ENCODE measurements at places on chromosomes 16 and 17.

DNA sequence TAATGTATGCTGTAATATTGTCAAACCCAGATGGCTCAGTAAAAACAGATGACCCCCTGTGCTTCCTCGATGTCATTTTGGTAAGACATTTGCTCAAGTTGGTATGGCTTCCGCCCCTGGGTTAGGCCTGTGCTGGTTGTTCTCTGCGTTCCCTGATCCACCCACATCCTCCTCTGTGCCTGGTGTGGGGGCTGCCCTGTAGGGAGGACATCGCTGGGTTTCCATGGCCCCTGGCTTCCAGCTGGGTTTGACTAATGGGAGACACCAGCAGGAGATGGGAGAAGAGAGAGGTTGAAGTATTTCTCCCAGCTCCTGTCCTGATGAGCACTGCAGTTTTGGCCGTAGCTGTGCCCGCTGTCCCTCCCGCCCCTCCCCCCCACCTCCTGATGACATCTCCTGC, 4.4 kb upstream of the MFAP4 start:
- DNase-seq = no peak

GRCh38 chr17:75191584-75191983, 8.8 kb upstream of the SUMO2 start:
- DNase-seq = no peak

GRCh38 chr17:9427465-9428315, 147.9 kb downstream of the STX8 start:
- no peak for DNase-seq

DNA sequence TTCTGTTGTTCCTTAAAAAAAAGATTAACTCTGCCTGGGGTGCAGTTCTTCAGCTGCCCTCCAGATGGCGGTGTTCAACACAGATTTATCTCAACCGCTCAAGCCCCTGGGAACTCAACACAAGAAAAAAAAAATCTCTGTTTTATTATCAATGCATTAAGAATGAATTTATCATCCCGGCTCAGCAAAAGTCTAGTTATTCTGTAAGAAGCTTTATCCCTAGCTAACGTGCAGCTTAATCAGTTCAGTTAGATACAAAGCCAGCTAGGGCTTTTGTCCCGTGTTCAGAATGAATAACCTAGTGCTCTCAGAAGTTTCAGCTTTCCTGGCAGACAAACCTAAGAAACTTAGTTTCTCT, 475.9 kb upstream of the CCL2 start:
- DNase-seq = peak; percentile 25

- no peak for DNase-seq
Observed at GRCh38 chr16:25867041-25867440, 175.3 kb downstream of the HS3ST4 start.

DNA sequence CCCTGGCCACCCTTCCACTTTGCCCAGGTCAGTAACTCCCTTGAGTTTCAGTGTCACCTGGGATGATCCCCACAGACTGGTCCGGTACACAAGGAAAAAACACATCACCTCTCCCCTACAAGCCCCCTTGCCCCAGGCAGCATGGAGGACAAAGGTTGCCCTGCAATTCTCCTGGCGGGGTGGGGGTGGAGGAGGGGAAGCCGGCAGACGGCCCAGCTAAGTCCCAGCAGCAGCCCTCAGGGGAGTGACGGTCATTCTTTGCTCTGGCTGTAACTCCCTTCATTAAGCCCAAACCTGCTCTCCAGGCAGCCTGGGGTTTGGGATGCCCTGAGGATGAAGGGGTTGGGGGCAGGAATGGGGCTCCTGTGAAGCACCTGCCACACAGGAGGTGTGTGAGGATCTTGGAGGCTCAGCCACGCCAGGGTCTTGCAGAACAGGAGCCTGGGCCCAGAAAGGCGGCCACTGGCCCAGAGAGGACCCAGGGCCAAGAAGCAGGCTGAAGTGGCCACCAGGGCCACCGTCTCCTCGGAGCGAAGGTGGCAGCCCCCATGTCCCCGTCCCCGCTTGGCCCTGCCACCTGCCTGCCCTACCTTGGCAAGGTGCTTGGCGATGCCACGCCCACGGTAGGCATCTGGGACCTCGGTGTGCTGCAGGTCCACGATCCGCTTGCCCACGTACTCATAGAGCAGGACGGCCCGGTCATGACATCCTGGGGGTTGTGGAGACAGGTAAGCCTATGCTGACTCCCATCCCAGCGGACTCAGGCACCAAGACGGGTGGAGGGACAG, 9.5 kb downstream of the NATD1 start:
- DNase-seq = no peak

DNA sequence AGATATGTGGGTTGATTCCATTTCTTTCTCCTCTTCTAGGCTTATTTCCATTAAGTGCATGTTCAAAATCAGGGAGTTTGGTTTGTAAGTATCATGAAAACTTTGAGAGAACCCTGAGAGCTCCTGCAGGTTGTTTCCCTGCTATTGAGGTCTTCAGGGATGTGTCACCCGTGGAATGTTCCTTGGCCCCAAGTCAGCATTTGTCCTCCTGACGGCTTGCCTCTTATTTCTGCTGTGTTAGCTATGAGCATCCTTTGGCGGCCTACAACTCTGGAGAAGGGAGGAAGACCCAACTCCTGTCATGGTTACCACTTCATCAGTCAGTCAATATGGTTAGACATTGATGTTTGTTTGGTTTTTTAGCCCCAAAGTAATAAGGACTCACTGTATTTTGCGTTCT, 180.8 kb downstream of the FTO start:
- DNase-seq = no peak

GRCh38 chr16:57786632-57787518, 15.4 kb downstream of the KIFC3 start:
- DNase-seq = no peak

- no peak for DNase-seq
Observed at GRCh38 chr16:78175287-78175686, 75.8 kb downstream of the WWOX start.

GRCh38 chr16:77386831-77387814, 47.7 kb downstream of the ADAMTS18 start:
- no peak for DNase-seq

DNA sequence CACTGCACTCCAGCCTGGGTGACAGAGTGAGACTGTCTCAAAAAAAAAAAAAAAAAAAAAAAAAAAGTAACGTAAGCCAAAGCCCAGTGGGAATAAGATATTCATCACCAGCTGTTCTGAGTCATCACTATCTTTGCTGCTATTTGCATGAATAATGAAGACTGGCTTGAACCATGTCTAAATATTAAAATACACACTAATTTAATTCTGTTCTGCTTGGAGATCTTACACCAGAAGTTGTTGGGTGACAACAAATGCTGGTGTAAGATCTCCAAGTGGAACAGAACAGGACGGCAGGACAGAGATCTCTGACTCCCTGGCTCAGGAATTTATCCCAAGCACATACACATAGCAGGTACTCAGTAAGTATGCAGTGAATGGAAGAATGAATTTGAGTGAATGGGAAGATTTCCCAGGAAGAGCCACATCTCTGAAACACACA, 19.6 kb downstream of the DNAH17 start:
- DNase-seq = no peak

GRCh38 chr17:29133121-29133713, 47.0 kb downstream of the MYO18A start:
- no peak for DNase-seq

GRCh38 chr16:74747-75334, 2.4 kb upstream of the RHBDF1 start:
- no peak for DNase-seq

DNA sequence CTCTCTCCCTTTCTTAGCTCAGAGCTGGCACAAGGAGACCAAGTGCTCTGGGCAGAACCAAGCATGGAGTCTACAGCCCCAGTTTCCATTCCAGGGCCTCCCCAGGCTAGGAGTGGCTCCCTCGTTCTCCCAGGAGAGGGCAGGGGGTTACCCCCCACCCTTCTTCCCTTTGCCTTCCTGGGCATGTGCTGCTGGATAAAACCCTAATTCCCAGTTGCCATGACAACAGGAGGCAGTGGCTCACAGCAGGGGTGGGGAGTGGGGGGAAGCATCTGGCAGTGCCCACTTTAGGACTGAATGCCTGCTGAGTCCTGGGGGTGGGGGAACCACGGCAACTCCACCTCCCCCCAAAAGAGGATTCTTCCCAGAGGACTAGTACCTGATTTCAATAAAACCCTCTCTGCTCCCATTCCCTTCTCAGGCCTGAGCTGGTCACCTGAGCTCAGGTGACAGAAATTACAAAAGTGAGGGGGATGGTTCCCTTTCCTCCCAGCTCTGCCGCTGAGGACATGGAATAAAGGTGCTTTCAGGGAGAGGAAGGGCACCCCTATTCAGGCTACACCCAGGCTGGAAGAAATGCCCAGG, 1.8 kb downstream of the MPP2 start:
- DNase-seq = no peak

GRCh38 chr16:86270696-86271095, 239.6 kb upstream of the FOXF1 start:
- no peak for DNase-seq
